ENCODE measurements at places on chromosomes 12 and 14.

GRCh38 chr12:21642707-21643389 is 14.8 kb downstream of the LDHB start:
- DNase-seq = peak; percentile 27

DNA sequence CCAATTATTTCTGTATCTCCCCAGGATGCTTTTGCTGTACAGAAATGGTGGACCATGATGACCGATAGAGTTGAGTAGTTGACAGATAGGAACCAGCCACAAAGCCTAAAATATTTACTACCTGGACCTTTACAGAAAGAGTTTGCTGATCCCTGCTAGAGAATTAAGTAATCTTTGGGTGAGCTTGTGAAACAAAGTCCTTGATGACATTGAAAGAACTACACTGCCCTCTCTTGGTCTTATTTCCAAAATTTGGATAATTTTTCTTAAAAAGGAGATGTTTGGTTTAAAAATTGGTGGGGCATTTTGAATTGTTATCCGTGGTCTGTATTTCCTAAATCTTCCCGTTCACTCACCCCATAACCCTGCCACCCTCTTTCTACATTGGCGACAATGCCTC is 13.7 kb upstream of the TCTN1 start:
- peak; percentile 89 for DNase-seq

DNA sequence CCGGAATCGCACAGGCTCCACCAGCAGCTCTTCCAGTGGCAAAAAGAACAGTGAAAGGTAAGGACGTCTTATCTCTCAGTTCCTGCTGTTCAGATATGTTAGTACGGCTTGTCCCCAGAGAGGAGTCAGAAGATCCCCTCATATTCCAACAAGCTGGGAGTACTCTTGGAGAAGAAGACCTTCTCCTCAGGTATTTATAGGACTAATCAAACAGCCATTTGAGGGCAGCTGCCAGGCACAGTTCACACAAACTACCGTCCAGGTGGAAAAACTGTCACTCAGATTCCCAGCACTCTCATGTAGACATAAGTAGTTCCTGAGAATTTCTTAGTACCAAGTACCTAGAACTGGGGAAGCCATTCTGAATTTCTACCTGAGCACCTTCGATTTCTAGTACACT is 85.3 kb downstream of the EML1 start:
- DNase-seq = no peak

- DNase-seq = no peak
These were observed 18.9 kb downstream of the LMO3 start for GRCh38 chr12:16587110-16587453.

GRCh38 chr14:97107080-97107479 is 309.9 kb downstream of the VRK1 start:
- no peak for DNase-seq

DNA sequence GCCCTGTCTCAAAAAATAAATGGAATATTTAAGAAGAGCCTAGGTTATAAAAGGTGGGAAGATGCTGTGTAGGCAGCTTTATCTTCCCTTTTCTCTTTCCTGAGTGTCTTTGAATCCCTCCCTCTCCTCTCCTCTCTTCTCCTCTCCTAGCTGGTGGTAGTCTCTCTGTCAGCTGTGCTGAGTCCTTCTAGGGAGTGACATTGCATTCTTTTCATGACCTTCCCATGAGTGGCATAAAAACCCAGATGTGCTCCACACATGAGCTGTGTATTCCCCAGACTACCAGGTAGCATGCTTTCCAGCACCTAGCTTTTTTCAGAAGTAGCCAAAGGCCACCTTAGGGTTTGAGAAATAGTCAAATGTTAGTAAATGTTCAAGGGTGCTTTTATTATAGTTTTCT is 23.6 kb downstream of the SAMD4A start:
- DNase-seq = no peak

DNA sequence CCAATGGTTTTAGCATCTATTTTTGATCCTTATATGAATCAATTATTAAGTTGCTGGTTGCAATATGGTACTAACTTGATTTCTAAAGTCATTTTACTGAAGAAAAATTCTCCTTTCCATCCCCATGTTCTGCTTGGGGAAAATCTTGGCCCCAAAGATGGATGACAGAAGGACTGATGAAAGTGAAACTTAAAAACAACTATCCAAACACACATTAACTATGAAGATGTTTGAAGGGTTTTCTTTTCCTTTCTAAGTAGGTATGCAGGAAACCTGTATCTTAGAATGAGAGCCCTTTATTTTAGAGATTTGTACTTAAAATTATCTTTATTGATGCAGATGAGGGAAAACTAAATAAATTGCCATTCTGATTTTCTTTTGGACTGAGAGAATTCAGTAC is 5.9 kb downstream of the C12orf71 start:
- DNase-seq = peak; percentile 14

GRCh38 chr14:89730687-89731086 is 223.8 kb downstream of the EFCAB11 start:
- DNase-seq = no peak

DNA sequence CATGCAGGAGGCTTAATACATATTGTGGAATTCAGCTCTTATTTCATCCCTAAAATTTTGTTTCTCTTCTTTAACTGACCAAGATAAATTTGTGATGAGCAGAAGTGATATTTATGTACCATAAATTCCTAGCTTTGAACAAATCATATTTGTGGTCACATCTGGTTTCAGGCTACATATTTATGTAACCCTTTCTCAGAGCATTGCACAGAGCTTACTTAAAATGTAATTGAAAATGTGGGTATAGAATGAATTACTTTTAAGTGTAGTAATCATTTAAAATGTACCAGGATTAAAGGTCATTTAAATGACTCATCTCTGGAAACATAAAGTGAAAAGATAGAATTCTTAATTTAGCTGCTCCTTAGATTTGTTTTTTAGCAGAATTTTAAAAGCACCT is 129.9 kb upstream of the FRMD6 start:
- DNase-seq = no peak

DNA sequence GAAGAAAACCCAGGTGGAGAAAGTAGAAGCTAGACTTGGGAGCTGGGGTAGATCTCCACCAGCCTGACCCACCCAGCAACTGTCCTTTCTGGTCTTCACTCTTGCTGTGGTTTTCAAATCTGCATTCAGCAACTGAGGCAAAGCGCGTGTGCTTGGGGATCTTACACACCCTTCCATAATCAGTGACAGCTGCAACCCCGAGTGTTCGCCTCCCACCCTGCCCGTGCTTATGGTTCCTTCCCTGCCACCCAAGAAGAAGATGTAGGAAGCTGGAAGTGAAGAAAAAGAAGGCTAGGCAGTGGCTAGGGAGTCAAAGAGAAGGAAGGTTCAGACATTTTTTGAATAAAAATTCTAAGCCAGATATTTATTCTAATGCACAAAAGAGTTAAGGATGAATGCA is 162.6 kb upstream of the CCND2 start:
- DNase-seq = no peak

GRCh38 chr12:124032265-124032886 is 59.4 kb downstream of the ZNF664 start:
- DNase-seq = peak; percentile 49

DNA sequence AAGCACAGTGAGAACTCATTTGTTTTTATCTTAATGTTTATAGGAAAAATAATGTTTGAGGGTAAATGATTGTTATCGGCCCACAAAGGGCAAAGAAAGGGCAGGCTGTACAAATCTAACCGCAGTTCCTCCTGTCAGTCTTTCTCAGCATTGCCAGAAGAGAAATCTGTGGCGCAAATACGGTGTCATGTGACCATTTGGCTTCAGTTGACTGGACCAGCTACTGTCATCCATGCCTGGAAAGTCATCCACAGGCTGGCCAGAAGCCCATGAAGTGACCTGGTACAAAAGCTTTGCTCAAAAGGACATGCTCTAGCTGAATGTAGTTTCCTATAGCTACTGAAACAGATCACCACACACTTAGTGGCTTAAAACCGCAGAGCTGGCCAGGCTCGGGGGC is 43.6 kb downstream of the HCAR2 start:
- no peak for DNase-seq

GRCh38 chr12:5083955-5084849 is 40.5 kb downstream of the KCNA5 start:
- DNase-seq = peak; percentile 81

GRCh38 chr14:74620497-74620921 is 8.5 kb upstream of the LTBP2 start:
- no peak for DNase-seq

- DNase-seq = no peak
These were observed 1.7 kb downstream of the MGST1 start for GRCh38 chr12:16349131-16349460.

- no peak for DNase-seq
These were observed 156.4 kb upstream of the SYT10 start for GRCh38 chr12:33596061-33596460.

DNA sequence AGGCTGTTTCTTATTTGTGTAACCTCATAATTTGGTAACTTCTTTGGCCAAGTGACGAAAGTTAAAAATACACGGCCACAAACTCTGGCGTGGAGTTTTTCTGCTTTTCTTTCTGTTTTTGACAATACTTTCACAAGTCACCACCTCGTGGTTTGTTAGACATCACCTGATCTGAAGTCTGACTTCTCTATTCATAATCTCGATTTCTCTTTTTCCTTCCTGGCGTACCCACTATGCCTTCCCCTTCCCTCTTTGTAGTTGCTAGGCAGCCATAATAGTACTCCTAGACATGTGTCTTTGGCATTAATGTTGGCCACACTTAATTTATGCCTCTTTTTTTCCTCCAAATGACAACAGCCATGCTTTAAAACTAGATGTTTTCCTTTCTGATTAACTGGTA is 97.6 kb downstream of the POLR3B start:
- no peak for DNase-seq

GRCh38 chr12:27003421-27004381 is 10.5 kb downstream of the TM7SF3 start:
- peak; percentile 56 for DNase-seq

- DNase-seq = no peak
These were observed 17.7 kb downstream of the ERP27 start for GRCh38 chr12:14920475-14921126.

DNA sequence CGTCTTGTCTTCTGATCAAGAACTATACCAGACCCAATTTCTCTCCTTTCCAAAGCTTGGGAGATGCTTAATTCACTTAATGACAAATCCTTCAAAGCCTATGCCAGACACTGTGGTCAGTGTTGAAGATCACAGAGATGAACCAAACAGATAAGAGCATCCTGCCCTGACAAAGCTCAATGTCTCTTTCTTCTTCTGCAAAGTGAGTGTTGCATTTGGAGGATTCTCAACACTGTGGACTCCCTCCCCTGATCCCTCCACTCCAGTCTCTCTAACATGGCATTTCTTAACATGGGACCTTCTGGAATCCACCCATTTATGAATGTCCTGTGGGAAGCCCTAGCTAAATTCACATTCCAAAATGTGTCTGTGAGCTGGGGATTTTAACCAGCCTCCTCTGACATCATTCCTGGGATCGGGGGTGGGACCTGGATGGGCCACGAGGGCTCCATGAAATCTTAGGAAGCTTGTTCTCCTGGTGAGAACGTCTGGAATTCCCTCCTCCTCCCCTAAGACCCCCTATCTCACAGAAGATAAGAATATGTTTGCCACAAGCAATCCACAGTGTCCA is 20.3 kb downstream of the SYNE3 start:
- no peak for DNase-seq

GRCh38 chr12:53575502-53576249 is 50.5 kb downstream of the ATF7 start:
- peak; percentile 64 for DNase-seq

- no peak for DNase-seq
These were observed 17.8 kb downstream of the OTUB2 start for GRCh38 chr14:94043756-94044475.

DNA sequence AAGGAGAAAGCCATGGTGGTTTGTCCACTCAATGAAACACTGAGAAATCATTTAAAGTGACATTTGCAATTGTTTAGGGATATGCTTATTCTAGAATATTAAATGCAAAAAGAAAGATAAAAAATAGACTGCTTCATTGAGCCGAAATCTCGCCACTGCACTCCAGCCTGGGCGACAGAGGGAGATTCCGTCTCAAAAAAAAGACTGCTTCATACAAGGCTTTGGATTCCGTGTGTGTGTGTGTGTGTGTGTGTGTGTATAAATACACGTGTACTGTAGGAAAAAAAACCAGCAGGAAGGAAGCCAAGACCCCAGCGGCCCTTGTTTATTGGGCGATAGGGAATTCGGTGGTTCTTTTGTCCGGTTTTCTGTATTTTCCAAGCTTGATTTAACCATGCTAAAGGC is 3.2 kb upstream of the ZNF839 start:
- DNase-seq = peak; percentile 77

- DNase-seq = no peak
These were observed 88.7 kb downstream of the LLPH start for GRCh38 chr12:66041651-66042363.

DNA sequence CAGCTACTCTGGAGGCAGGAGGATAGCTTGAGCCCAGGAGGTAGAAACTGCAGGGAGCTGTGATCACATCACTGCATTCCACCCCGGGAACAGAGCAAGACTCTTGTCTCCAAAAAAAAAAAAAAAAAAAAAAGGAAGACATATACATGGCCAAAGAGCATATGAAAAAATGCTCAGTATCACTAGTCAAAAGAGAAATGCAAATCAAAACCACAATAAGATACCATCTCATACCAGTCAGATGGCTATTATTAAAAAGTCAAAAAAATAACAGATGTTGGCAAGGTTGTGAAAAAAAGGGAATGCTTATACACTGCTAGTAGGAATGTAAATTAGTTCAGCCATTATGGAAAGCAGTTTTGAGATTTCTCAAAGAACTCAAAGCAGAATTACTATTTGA is 174.8 kb upstream of the ATF7IP start:
- peak; percentile 40 for DNase-seq

- no peak for DNase-seq
These were observed 52.3 kb upstream of the GPHB5 start for GRCh38 chr14:63371033-63371432.

DNA sequence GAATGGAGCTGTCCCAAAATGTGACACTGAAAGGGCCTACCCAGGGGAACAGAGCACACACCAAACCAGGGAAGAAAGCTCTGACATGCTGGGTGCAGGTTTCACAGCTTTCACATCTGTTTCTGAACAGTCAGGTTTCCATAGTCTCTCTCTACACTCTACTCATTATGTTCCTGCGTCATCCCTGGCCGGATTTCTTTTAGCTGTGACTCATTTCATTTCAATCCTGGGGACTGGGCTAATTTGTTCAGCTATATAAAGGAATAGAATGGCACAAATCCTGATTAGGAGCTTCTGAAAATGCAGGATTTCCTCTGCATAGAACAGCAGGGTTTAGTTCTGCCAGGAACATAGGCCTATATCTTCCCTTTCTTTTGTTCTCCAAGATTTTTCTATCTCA is 649.8 kb downstream of the RPS29 start:
- DNase-seq = peak; percentile 51

GRCh38 chr12:11877869-11878780 is 192.6 kb upstream of the BCL2L14 start:
- DNase-seq = no peak

GRCh38 chr12:57058454-57058853 is 8.5 kb upstream of the MYO1A start:
- DNase-seq = no peak

DNA sequence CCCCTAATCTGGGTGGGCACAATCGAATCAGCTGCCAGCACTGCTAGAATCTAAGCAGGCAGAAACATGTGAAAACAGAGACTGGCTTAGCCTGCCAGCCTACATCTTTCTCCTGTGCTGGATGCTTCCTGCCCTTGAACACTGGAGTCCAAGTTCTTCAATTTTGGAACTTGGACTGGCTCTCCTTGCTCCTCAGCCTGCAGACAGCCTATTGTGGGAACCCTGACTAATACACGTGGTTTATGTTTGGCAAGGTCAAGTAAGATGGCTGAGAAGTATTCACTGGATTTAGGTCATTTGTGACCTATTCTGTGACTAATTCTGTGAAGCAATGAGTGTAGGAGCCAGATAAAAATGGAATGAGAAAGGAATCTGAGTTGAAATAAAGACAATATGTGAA is 11.0 kb downstream of the GPR135 start:
- no peak for DNase-seq
